ENCODE measurements at places on chromosomes 13 and 19.

- DNase-seq, result no peak
Measured at GRCh38 chr13:75660694-75661093, 24.6 kb downstream of the LMO7 start.

DNA sequence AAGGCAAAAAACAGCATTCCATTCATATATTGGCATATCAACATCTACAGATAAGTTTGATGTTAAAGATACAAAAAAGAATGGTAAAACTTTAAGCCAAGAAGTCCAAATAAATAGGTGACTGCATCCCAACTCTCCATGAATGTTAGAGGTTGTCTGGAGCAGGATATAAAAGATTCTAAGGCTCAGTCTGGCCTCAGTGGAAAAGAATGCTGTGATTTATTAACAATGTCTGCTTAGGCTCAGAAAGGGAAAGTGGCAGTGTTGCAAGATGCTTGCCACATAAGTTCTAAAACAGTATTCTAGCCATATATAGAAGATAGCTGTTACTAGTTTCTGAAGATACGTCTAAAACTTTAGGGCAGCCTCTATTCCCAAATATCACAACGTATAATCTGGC is 179.8 kb upstream of the NBEA start:
- DNase-seq, result no peak

DNA sequence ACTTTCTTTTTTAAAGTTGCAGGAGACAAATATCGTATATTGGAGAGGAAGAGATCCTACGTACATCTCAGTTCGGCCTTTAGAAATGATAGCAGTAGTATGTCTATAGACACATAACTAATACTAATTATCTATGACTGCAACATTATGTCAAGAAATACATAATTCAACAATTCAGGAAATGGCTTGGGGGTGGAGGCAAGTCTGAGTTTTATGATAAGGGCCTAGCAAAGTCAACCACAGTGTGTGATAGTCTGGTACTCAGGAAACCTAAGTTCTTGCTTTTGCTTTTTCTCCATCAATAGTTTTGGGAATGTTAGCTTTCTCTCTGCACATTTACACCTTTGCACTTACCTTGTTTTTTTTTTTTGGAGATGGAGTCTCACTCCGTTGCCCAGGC is 27.5 kb upstream of the OBI1 start:
- no peak for DNase-seq

- no peak for DNase-seq
Measured at GRCh38 chr13:27632648-27633047, 11.0 kb downstream of the POLR1D start.

DNA sequence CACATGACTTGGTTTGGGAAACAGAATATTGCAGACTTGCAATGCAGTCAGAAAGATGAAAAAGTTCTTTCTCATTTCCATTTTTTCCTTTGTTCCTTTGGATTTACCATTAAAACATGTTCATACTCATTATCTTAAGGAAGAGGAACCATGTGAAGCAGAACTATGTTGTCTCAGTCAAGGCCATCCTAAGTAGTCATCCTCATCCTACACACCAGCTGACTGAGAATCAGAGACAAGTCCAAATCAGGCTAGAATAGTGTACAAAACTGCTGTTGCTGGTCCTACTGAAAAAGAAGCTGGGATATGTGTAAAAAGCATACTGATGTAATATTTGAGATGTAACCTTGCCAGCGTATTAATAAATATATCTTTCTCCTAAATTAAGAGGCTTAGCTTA is 433.4 kb downstream of the SLITRK5 start:
- no peak for DNase-seq

Data from right hindlimb (tissue), 1 donor.